ENCODE measurements at places on chromosomes 2 and 18.

GRCh38 chr2:45567974-45568789, 42.9 kb downstream of the SRBD1 start:
- no peak for DNase-seq

GRCh38 chr2:166180951-166181812, 53.4 kb upstream of the SCN1A start:
- no peak for DNase-seq

DNA sequence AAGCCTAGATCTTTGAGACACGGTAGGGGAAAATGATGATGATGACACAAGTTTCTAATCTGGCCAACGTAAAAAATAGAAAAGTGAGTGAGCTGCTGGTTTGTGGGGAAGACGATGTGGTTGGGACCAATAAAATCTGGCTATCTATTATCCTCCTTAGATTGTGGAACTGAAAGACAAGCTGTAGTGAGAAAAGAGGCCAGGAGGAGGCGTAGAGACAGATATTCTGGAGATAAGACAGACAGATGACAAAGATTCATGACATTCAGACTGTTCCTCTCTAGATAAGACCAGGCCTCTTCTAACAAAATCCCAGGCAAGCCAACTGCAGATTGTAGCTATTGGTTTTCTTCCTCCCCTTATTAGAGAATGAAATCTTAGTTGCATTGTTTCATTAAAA, 376.3 kb upstream of the UBE2E3 start:
- DNase-seq, result no peak

DNA sequence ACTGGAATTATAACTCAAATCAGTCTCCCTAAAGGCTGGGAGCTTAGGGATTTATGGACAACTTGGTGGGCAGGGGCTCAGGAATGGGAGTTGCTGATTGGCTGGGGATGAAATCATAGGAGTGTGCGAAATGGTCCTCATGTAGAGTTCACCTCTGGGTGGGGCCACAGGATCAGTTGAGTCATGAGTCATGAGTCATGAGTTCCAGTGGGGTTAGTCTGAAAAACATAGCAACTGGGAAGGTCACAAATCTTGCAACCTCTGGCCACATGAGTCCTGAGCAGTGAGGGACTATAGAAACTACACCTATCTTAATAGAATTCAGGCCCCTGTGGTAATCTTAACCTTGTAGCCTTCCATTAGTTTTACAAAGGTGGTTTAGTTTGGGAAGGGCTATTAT, 383.3 kb downstream of the RBM43 start:
- DNase-seq, result no peak

DNA sequence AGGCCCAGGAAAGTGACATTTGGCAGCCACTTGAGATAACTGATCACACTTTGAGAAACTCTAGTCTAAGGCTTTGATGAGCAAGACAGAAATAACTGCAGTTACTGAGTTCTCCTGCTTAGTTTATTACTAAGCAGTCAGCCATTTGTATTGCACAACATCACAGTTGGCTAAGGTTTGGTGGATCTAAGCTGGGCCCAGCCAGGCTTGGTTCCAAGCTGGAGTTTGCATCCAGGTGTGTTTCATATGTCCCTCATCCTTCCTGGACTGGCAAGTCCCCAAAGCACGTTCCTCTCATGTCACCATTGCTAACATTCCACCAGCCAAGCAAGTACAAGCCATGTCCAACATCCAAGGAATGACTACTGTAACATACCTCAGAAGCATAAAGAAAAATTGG, 71.3 kb upstream of the ZNF532 start:
- DNase-seq, result no peak

- DNase-seq, result no peak
These were observed 156.7 kb downstream of the WDR7 start for GRCh38 chr18:56807901-56808300.

Measured in stimulated activated CD4-positive, alpha-beta T cell treated with anti-CD3 and anti-CD28 coated beads, Interleukin-15, amount 100 ng/mL, for 1 hour (primary cell).